NCI-H69 (cell line): ENCODE measurements at places on chromosomes 4 and X.

- peak; percentile 87 for DNase-seq
Measured at GRCh38 chrX:123807835-123808416, 51.9 kb upstream of the XIAP start.

- no peak for DNase-seq
Measured at GRCh38 chr4:124123721-124124120, 588.8 kb downstream of the ANKRD50 start.

DNA sequence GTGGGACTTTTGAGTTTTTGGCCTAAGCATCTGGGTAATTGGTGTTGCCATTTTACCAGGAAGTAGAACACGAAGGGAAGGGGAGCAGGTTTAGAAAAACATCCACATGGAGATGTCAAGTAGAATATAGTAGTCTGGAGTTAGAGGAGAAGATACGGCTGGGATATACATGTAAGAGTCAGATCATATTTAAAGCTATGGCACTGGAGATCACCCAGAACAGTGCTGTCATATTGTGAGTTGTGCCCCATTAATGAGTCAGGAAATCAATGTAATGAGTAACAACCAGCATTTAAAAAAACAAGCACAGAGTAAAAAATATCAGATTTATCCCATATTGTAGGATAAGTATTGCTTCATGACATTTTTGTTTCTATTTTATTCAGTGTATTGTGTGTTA, 4.2 kb downstream of the GSTCD start:
- no peak for DNase-seq

GRCh38 chrX:95076449-95076848, 1402.4 kb downstream of the FAM133A start:
- DNase-seq: peak; percentile 44

- DNase-seq: peak; percentile 86
Measured at GRCh38 chr4:119898211-119898610, 168.4 kb downstream of the MAD2L1 start.

DNA sequence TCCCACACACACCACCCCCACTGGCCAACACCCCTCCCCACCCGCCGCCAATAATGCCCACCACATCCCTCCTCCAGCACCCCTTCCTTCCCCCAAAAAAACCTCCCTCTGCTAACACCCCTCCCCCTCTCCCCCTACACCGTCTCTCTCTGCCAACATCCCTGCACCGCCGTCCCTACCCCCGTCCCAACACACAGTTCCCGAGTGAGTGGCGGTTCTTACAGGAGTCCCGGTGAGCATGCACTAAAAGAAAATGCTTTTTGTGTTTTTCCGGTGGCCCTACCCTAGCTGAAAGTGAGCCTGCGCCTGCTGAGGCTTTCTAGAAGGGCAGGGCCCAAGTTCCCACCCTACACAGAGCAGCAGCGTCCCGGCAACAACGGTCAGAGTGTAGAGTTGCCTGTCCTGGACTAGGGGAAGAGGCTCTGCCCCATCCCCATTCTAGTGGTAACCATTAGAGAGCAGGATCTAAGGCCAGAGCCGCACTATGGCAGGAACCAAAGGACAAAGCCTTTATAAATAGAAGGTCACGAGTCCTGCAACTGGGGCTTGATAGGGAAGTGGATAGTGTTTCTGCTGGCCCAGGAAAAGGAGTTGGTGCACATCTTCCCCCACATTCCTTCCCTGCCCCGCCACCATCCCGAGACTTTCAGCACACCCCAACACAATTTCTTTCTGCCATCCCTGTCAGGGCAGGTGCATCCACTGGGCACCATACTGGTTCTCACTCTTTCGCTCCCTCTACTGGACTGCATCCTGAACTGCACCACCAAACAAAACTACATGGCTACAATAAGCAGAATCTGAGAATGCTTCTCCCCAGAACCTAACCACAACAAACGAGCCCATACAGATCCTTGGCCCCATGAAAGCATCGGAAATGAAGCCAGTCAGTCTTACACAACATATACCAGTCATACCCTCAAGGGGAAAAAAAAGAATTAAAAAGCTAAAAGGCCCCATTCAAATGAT, 78.1 kb upstream of the PAGE3 start:
- peak; percentile 1 for DNase-seq

DNA sequence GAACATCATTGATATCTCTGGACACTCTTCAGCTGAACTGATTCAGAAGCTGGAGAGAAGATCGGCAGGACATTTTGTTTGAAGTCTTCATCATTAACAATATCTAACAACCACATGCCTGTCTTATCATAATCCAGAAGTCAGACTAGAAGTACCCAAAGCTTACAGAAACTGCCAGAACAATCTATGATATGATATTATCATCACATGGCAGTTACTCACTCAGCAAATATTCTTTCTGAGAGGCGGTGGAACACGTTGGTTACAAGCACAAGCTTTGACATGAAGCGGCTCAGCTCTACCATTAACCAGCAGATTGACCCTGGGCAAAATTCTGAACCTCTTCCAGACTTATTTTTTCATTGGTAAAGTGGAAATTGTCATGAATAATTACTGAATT, 69.4 kb upstream of the KIT start:
- no peak for DNase-seq

DNA sequence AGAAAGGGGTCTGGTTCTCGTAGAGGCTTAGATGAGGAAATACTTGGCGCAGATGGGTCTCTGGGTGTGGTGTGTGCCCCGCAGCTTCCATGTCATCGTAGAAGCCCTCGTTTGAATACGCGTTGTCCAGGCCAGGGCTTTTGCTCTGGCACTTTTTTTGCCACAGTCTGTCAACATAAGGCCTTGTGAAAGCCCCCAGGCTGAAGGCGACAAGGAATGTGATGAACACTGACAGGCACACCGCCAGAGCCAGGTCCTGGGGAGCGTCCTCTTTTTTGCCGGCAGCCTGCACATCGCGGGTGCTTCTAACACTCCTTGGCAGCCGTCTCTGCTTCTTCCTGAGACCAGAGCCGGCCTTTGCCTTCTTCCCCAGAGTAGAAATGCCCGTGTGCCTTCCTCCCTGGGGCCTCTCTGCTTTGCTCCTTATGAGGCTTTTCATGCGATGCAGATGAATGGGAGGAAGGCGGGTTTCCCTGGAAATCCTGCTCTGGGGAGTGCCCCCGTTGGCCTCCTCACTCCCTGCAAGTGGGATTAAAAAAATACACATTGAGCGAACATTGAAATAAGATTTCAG, 24.4 kb downstream of the LRRC66 start:
- DNase-seq: no peak
